ENCODE measurements at places on chromosomes 5 and 9. TPM values are rescaled to one million over a fixed set of nuclear protein-coding genes. Genes with fewer than 3 reads are reported as not detected.

DNA sequence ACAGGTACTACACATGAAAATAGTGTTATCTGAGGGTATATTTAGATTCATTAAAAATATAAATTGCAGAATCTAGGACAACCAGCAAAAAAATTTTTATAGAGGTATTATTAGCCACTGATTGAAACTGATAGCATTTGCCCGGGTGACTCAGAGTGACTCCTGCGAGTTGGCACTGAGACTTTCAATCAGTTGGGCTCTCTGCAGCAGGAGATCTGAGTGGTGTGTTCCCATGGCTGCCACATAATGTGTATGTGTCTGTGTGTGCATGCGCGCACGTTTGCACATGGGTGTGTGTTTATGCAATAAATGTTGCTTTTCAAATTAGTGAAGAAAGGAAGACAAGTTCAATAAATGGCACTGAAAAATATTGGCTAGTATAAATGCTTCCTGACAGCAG is 100.1 kb upstream of the MRPS30 start:
- DNase-seq = no peak

- DNase-seq = peak; percentile 84
Measured at GRCh38 chr5:71932655-71933338, 174.5 kb upstream of the MAP1B start.

DNA sequence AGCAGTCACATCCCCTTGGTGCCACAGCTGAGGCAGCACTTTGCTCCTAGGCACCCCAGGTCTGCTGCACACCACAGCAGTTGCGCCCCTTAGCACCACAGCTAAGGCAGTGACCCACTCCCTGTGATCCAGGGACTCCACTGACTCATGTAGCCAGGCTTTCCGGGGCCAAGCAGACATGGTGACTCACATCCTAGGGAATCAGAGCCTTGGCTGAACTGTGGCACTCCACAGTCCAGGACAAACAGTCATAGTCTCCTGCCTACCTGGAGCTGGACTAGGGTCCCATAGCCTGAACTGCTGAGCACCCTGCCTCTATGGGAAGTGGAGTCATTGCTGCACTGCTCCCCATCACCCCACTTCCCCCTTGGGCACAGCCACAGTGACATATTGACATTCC is 338.7 kb downstream of the NPR3 start:
- DNase-seq = no peak

DNA sequence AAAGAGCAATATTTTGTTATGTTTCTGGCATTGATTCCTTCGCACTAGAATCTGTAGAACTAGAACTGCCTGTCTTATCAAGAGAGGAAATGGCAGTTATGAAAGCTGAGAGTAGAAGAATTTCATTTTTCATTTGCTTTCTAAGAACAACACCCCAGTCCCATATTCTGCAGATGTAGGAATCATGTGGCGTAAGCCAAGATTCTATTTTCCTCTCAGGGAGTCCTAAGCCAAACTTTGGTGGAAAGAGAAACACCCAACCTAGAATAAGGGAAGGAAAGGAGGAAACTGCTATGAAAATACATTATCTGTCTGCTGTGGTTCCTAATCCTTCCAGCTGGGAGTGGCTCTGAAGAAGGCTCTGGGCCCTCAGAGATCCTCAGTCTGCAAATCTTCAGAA is 1176.9 kb upstream of the C9orf72 start:
- DNase-seq = no peak

- no peak for DNase-seq
Measured at GRCh38 chr5:91436241-91436640, 53.1 kb upstream of the ARRDC3 start.

- no peak for DNase-seq
Measured at GRCh38 chr9:82090046-82090445, 101.5 kb downstream of the SPATA31D1 start.

DNA sequence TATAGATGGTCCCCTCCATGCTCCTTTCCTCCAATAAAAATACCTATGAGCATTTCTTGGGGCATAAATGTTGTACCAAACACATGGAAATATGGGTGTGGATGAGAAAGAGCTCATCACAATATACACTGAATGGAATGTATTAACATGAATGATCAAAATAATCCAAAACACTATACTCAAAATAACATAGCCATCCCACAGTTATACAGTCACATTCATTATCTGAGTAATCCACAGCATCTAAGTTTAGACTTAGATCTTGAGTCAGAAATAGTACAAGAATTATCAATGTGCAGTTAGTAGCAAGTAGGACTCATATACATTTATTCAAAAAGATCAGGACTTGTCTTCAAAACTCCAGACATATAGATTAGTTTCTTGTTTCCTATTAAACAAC is 175.2 kb upstream of the NREP start:
- DNase-seq = no peak

DNA sequence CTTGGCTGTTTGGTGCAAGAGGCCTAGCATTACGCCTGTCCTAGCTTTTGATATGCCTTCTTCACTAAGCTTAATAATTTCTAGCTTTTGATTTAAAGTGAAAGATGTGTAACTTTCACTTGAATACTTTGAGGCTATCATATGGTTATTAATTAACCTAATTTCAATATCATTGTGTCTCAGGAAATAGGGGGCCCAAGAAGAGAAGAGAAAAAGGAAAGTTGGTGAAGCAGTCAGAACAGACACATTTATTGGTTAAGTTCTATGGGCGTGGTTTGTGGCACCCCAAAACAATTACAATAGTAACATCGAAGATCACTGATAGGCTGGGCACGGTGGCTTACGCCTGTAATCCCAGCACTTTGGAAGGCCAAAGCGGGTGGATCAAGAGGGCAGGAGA is 40.9 kb upstream of the F2RL2 start:
- no peak for DNase-seq

DOCK2 gene
- 21.6 TPM for total RNA-seq

RAD1 gene
- 16.9 TPM for total RNA-seq

EFNA5 gene
- 27.9 TPM for total RNA-seq

PCDHA9 gene
- 0.29 TPM for total RNA-seq

CXXC5 gene
- 71.7 TPM for total RNA-seq
